T-helper 9 cell (primary cell): ENCODE measurements at places on chromosomes 4 and X.
A peak's percentile ranks its signal among the peaks of the same experiment; 100 is the strongest.

GRCh38 chrX:2425286-2426071, 75.3 kb downstream of the DHRSX start:
- DNase-seq, result no peak

DNA sequence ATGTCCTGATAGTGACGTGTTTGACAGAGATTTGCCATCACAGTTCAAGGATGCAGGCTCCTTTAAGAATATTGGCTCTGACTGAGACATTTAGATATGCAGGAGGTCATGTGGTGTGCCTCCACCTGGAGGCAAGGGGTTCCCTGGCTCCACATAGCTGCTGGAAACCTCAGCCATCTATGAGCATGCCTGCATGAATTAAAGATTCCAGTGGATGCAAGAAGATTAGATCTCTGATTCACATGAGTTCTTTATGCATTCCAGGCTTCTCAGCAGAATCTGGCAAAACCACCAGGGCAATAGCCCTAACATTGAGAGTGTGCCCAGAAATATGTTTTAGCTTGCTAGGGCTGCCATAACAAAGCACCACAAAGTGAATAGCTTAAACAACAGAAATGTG, 298.5 kb upstream of the AADAT start:
- no peak for DNase-seq

DNA sequence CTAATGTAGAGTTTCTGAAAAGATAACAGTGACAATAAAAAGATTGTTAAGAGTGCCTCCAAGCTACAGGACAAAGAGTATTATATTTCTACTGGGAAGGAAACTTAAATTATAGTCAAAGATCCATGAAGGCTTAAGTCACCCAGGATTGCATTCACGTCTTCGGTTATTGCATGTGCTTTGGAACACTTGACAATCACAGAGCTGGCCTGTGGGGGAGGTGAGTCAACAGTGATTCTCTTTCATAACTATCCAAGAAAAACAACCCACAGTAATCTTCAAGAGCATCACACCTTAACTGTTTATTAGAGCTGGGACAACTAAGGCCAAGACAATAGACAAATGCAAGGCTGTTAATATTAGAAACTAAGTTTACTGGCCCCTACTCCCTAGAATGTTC, 40.3 kb downstream of the PDGFC start:
- no peak for DNase-seq

GRCh38 chrX:30364229-30364628, 55.0 kb upstream of the NR0B1 start:
- no peak for DNase-seq

DNA sequence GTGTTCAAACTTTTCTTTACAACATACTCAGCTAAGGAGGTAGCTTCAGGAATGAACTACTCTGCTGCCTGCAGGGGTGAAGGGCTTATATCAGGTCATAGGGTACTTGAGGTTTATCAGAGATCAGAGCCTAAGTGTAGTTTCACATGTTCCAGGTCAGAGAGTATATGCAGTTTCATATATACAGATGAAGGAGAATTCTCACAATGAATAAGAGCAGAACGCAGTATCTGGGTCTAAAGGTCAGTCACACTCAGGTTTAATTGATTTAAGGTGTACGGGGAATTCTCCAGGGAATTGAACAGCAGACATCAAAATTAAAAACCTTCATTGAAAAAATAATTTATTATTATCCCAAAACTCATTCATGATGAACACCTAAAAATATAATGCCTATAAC, 700.6 kb downstream of the TECRL start:
- DNase-seq, result no peak

GRCh38 chr4:116478343-116478742, 607.0 kb downstream of the TRAM1L1 start:
- DNase-seq, result no peak

DNA sequence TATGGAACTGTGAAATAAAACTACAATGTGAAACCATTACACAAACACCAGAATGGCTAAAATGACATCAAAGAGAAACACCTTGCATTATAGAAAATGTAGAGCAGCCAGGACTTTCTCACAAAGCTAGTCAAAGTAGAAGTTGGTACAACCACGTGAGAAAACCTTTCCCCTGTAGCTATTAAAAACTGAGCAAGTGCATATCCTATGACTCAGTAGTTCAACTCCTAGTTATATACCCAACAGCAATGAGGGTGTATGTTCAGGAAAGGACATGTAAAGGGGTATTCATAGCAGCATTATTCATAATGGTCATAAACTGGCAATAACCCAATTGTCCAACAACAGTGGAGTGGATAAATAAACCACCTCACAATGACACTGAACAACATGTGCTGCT, 177.5 kb upstream of the NUDT10 start:
- no peak for DNase-seq

DNA sequence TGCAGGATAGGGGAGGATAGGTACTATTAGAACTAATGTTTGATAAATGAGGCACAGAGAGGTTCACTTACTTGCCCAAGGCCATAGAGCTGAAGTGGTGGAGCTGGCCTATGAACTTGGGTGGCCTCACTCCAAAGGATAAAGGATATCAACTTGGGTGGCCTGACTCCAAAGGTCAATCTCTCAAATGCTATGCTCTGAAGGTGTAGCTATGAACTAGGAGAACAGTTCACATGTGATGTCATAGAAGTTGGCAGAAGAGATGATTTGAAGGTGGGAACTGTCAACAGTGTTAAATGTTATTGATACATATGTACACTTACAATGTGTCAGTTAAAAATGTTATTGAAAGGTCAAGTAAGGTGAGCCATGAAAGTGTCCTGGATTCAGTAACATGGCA, 6.2 kb upstream of the CHST7 start:
- DNase-seq, result no peak

DNA sequence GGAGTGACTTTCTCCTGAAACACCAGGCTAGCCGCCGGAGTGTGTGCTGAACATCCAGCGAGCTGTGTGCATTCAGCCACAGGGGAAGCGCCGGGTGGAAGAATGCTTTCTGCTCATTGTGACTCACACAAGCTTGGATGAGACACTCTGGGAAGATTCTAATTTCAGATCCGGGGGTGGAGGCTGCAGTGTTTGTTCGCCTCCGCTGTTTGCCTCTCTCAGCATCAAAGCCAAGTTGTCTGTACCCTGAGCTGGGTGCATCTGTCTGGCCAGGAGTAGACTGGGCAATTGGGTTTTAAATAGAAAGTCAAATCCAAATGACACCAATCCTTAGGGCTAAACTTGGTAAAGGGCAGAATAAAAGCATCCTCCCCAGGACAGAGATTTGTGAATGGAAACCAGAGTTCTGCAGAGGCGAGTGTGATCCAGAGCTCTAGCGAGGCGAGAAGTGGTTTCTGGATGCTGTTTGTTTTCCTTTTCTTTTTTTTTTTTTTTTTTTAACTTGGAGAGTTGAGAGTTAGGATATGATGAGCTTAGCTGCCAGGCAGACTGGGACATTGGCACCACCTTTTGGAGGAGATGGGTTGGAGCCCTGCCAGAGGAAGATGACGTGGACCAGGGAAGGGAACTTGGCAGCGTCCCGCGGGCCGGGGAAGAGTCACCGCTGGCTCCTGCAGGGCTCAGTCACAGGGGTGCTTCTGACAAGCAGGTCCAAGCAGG, 196.0 kb upstream of the PSAPL1 start:
- DNase-seq, result no peak

DNA sequence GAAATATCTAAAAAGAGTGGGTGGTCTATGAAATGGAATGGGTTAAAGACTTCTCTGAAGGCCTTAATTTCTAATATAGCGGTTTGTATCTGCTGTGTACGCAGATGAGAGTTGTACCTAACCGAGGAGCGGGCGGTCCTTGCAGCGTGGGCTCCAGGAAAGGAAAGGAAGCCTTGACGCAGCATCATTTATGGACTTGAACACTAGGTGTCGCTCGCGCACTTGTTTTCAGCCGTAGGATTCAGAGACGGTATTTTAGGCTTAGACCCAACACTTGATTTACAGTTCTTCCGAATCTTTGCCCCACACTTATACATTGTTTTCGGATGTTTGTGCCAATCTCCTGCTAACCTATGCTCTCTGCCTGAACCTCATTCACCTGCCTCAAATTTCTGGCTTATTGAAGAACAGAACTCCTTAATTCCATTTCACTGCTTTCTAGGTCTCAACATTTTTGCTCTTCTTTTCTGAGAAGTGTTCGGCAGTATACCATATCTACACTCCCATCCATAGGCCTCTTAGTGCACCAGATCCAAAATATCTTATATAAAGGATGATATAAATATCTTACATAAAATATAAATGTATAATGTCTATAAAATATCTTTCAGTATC, 48.9 kb upstream of the AADAT start:
- DNase-seq, result peak; percentile 53

- no peak for DNase-seq
Observed at GRCh38 chr4:81828991-81829390, 357.3 kb upstream of the RASGEF1B start.

DNA sequence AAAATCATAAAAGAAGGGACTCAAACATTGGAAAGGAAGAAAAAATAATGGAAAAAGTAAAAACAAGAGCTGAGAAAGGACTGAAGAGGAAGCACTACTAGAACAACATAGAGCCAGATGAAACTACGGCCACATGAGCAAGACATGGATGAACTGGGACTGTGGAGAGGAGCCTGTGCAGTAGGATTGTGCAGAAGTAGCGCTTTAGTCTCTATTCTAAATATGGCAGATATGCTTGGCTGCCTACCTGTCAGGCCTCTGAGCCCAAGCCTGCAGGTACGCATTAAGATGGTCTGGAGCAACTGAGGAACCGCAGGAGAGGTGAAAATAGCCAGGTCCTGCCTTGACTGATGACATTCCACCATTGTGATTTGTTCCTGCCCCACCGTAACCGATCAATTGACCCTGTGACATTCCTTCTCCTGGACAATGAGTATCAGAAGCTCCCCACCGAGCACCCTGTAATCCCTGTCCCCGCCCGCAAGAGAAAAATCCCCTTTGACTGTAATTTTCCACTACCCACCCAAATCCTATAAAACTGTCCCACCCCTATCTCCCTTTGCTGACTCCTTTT, 154.3 kb downstream of the CAMK2D start:
- no peak for DNase-seq

- DNase-seq, result no peak
Observed at GRCh38 chrX:47662144-47662657, 3.2 kb upstream of the UXT start.

GRCh38 chrX:9903146-9903545, 64.0 kb upstream of the CLDN34 start:
- DNase-seq, result no peak

DNA sequence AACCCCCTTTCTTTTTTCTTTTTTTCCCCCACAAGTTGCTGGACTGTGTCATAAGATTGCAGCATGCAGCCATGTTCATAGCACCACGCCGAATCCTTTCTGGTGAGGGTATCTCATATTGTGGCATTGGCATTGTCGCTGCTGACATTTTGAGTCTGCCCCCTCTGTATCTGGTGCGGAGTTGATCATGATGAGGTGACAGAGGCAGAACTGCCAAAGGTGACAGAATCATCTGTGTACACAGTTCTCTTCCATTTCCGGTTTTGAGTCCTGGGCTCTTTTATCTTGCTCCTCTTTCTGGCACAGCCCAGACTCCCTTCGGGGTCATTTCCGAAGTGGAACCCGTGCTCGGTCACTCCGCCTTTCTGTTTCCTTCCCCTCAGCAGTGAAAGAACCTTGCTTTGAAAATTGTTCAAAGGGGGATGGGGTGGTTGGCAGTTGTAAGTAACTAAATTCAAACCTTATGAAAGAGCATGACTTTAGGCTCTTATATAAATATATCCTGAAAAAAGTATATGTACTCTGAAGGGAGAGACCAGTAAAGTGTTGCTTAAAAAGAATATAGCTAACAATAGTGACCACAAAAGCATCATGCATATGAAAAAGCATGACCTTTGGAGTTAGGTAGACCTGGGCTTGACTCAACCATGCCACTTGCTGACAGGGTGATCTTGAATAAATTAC, 55.0 kb upstream of the BMP2K start:
- DNase-seq, result no peak

DNA sequence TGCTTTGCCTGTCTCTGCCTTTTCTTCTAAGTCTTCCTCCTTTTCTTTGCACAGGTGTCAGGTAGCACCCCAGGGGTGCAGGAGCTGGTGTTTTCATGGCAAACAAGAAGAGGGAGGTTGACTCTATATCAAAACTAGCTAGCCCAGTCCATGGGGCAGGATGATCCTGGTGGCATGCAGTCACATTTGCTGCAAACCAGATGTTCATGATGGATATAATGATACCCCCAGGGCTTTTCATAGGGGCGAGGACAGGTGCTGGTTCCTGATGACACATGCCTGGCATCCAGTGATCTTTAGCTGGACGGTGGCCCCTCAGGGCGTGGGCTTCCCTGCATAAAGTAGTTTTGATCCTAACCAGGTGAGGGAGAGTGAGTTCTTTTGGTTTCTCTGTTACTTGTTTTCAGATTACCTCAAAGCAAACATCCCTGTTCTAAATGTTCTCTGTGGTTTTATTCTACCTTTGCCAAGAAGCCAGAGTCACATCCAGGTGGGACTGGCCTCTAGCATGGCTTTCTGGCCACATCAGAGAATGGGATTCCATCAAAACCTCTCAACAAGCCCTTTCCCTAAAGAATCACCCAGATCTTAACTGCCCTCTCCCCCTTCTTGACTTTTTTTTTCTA, 11.2 kb upstream of the UBA6 start:
- no peak for DNase-seq

DNA sequence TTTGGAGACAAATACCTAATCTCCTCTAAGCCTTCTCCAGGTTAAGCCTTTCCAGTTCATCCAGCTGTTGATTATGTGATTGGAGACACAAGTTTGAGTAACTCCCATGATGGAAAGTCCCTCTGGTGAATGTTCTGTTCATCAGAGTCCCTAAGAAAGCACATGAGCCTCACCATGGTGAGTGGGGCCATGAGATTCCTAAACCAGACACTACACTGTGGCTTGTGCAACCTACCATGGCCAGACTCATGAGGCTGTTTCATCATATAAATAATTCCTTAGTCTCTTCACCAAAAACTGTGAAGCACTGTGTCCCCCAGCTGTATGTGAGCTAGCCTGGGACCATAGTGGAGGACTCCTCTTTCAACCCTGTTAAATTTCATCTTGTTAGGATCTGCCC, 14.4 kb downstream of the PKD2 start:
- DNase-seq, result no peak

DNA sequence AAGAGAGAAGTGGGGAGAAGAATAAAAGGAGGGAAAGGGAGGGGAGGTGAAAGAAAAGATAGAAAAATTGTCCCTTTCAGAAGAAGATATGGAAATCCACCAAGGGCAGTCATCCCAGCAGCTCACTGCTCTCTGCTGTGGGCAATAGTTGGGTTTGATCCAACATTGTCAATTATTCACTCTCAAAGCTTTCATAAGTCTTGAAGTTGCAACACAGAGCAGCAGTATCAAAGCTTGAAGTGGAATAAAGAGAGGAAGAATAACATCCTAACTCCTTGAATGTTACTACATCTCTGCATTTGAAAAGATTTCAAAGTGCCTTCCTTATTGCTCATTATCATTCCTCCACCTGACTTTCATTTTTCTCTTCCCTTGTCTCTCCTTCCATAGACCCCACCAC, 62.3 kb upstream of the HHIP start:
- no peak for DNase-seq
